Urothelium cell line (cell line): ENCODE measurements at places on chromosomes 2 and 18.
A peak's percentile ranks its signal among the peaks of the same experiment; 100 is the strongest.

DNA sequence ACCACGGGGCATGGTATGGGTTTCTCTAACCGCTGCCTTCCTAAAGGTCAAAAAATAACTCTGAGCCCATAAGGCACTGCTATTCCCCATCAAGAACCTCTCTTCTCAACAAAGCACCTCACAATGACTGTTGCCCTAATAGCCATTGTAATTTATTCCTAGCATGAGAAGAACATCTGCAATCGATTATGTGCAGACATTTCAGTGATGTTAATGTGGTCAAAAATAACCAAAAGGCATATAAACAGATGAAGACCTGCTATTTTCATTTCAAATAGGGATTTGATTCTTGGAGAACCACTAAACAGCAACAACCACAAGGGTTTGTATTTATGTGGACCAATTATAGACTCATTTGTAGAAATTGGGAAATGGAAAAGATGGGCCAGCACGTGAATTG, 356.6 kb downstream of the FBXO15 start:
- no peak for DNase-seq

- peak; percentile 46 for DNase-seq
These were observed 10.5 kb upstream of the DSG2 start for GRCh38 chr18:31487246-31488015.

GRCh38 chr18:48742706-48743475, 204.1 kb downstream of the CTIF start:
- DNase-seq: no peak

GRCh38 chr18:70418546-70419311, 129.9 kb downstream of the SOCS6 start:
- DNase-seq: no peak

GRCh38 chr2:235538981-235539380, 45.1 kb downstream of the AGAP1 start:
- no peak for DNase-seq

- no peak for DNase-seq
These were observed 76.4 kb downstream of the BOD1L2 start for GRCh38 chr18:57223144-57223870.

DNA sequence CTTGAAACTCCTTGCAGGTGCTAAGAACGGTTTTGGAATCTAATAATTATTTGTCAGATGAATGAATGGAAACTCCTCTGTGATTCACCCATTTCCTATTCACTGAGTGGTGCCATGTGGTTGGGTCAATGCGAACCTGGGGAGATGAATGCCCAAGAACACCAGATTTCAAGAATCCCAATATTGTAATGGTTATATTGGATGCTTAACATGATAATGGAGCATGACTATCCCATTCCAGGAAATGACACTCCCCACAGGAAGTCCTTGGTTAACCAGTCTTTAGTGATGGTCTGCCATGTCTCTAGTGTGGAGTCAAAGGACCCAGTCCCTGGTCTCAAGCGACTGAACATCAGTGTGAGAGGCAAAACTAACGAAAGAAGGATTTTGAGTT, 67.9 kb upstream of the ST3GAL5 start:
- DNase-seq: no peak

DNA sequence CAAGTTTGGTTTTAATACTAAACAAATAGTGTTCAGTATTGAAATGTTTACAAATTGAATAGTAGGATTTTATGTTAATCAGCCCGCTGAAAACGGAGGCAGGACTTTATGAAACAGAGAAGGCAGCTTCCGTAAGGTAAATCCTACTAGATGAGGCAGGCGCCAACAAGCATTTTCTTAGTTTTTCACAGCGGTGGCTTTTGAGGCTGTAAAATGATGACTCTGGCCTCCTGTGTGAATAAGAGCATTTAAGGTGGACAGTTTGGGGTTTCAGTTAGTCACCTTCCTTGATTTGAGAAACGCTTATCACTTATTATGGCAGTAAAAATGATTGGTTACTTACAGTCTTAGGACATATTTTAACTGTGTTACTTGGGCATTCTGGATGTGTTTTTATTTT, 212.9 kb downstream of the PTGR3 start:
- DNase-seq: no peak

DNA sequence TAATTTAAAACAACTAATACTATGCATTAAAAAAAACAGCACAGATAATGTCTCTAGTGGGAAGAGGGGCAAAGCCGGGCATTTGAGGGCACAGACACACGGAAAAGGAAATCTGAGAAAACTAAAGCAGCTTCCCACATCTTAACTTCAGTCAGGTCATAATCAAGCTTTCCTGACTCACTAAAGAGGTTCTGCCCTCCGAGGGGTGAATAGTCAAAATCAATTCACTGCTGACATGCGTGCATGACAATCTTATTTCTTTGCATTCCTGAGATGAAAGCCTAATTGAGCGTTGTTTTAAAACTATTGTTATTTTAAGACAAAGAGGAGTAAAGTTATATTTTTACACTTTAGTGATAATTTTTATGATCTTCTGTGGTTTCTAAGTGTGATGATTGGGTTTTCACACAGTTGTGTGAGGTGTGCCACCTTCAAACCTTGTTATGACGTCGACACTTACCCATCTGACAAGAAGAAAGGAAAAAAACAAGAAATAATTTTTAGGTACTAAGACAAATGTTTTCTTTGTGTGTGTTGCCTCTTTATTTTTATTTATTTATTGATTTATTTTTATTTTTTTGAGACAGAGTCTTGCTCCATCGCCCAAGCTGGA, 90.9 kb downstream of the GATA6 start:
- no peak for DNase-seq

- no peak for DNase-seq
These were observed 29.8 kb downstream of the LRP1B start for GRCh38 chr2:142100970-142101369.

DNA sequence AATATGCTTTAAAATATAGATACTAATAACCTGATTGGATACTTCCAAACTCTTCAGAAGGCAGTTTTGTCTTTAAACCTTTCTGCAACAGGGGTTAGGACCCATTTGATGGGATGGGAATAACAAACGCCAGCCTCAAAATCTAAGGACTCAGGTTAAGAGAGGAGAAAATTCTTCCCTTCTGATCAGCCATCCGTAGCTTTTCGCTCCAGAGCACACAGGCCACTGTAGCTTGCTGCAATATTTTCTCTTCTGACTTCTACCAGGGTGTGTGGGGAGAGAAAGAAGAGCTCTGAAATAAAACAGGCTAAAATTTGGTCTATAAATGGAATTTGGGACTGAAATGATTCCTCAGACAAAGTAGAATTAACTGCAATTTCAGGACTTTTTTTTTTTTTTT, 95.1 kb downstream of the ALPK2 start:
- no peak for DNase-seq

DNA sequence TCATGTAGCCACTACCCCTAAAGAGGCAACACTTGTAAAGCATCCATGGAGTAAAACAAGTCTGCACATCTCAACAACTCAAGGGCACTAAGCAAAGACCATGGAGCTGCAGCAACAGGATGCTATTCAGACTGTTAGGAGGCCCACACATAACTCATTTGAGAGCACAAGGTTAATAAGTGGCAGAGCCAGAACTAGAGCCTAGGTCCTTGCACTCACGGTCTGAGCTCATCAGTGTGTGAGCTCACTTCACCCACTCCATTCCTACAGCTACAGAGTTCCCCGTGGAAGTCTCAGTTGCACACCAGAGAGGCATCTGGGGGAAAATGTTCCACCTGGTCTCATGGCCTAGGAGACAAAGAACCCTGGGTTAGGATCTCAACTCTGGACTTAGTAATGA, 35.0 kb downstream of the TTC32 start:
- no peak for DNase-seq

GRCh38 chr2:74944987-74945787, 13.3 kb upstream of the POLE4 start:
- DNase-seq: no peak

DNA sequence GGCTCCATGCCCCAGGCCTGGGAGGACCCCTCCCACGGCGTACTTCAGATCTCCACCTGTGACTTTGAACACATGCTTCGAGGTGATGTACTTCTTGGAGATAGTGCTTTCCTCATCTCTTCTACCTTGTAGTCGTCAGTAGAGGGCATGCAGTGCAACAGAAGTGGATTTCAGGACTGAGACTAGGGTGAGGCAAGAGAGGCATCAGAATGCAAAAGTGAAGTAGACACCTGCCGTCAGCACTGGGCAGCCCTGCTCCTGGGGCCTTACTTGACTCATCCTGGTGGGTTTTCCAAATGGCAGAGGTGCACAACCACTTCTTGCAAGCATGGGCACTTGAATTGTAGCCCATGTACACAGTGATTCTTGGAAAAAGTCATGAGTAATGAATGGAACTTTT, 258.8 kb downstream of the NEDD4L start:
- no peak for DNase-seq

DNA sequence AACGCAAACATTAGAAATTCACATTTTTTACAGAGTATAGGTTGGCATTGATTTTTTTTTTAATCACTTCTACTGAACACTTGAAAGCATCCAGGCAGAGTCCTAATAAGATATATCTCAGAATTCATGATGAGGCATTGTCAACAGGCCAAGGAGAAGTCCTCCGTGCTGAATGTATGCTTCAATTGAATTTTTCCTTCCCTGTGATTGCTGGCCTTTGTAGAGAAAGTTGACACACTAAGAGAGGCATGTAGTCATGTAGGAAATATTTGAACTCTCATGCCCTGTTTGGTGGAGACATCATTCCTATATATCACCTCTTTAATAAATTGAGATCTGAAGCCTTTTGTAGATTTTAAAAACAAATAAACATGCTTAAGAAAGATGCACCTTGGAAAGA, 844.9 kb downstream of the CPS1 start:
- no peak for DNase-seq

GRCh38 chr18:48835119-48835518, 115.6 kb downstream of the SMAD7 start:
- no peak for DNase-seq
